Keratinocyte (primary cell): ENCODE measurements at places on chromosomes 16 and 17. TPM values are rescaled to one million over a fixed set of nuclear protein-coding genes. Genes with fewer than 3 reads are reported as not detected.
A peak's percentile ranks its signal among the peaks of the same experiment; 100 is the strongest.

GRCh38 chr17:5033352-5034015 lies 1.7 kb downstream of the SLC52A1 start:
- no peak for DNase-seq

DNA sequence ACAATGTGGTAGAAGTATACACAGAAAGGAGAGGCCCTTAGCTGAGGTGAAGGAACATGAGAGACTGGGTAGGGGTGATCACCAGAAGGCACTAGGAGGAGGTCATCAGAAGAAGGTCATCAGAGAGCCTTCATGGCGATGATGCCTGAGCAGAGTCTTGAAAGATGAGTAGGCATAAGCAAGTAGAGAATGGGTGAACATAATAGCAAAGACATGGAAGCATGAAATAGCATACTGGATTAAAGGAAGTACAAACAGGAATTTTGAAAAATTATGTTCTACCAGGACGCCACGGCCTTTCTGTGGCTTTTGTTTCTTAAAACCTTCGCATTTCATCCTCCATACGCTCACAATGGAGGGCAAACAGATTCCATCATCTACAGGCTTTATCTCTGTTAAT lies 2.9 kb downstream of the IKZF3 start:
- no peak for DNase-seq

GRCh38 chr17:17134957-17135333 lies 71.2 kb downstream of the PLD6 start:
- DNase-seq, result no peak

DNA sequence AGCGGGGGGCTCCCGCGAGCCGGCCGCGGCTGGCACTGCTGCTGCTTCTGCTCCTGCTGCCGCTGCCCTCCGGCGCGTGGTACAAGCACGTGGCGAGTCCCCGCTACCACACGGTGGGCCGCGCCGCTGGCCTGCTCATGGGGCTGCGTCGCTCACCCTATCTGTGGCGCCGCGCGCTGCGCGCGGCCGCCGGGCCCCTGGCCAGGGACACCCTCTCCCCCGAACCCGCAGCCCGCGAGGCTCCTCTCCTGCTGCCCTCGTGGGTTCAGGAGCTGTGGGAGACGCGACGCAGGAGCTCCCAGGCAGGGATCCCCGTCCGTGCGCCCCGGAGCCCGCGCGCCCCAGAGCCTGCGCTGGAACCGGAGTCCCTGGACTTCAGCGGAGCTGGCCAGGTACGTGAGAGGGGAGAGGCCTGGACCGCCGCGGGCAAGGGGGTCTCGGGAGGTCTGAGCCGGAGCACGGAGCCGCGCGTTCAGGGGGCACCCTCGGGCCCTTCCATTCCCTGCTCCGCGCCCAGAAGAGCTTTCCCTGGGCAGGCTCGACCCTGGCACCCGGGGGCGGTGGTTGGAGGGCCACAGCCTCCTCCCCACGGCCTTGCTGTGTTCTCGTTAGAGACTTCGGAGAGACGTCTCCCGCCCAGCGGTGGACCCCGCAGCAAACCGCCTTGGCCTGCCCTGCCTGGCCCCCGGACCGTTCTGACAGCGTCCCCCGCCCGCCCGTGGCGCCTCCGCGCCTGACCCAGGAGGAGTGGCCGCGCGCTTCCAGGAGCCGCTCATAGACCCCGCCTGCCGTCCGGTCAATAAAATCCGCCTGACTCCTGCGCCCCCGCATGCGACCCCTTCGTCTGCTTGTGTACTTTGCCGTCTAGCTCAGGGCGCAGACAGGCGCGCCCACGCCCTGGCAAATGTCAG lies 591 bp downstream of the NPW start:
- DNase-seq, result no peak

- DNase-seq, result no peak
These were observed 120.6 kb downstream of the IRF8 start for GRCh38 chr16:86019446-86020047.

DNA sequence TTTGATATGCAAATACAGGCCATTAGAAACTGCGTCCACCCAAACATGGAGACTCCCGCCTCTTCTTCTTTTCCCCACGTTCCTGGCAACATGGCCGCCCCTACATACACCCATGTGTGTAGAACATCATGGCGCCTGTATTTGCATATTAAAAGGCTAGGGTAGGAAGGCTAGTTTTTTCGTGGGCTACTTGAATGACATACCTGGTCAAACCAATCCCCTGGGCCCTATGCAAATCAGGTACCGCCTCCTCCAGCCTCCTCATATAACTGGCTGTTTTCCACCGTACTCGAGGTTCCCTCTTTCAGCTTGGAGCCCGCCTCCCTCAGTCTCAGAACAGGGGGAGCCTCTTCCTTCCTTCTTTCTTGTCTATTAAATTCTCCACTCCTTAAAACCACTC lies 840 bp upstream of the CD300LB start:
- no peak for DNase-seq

DNA sequence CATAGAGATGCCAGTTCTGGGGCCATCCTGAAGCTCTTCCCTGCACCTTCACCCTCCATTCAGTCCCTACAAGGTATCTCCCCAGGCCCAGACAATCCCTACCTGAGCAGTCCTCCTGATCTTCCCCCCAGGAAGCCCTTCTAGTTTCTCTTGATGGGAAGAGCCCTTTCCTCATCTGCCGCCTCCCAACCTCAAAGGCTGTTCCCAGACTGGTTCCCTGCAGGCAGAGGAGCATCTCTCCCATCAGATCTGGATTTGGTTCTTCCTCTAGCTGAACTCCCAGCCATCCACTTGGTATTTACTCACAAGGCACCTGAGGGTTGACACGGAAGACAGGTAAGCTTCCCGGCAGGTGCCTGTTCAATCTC lies 24.6 kb upstream of the PHB1 start:
- no peak for DNase-seq

- no peak for DNase-seq
These were observed 58.2 kb downstream of the MYH11 start for GRCh38 chr16:15798671-15799070.

- no peak for DNase-seq
These were observed 29.6 kb upstream of the PVALEF start for GRCh38 chr17:81135505-81136278.

DNA sequence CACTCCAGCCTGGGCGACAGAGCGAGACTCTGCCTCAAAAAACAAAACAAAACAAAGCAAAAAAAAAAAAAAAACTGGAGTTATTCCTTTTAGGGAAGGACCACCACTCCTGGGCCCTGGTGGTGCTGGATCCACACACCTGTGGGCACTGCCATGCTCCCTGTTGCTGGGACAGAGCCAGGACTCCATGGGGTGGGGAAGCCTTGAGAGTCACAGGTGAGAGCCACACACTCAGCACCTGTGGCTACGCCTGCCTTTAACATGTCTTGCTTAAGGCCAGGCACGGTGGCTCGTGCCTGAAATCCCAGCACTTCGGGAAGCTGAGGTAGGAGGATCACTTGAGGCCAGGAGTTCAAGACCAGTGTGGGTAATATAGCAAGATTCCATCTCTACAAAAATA lies 18.3 kb downstream of the PDIA2 start:
- no peak for DNase-seq

- no peak for DNase-seq
These were observed 9.1 kb upstream of the MSL1 start for GRCh38 chr17:40112718-40113109.

DNA sequence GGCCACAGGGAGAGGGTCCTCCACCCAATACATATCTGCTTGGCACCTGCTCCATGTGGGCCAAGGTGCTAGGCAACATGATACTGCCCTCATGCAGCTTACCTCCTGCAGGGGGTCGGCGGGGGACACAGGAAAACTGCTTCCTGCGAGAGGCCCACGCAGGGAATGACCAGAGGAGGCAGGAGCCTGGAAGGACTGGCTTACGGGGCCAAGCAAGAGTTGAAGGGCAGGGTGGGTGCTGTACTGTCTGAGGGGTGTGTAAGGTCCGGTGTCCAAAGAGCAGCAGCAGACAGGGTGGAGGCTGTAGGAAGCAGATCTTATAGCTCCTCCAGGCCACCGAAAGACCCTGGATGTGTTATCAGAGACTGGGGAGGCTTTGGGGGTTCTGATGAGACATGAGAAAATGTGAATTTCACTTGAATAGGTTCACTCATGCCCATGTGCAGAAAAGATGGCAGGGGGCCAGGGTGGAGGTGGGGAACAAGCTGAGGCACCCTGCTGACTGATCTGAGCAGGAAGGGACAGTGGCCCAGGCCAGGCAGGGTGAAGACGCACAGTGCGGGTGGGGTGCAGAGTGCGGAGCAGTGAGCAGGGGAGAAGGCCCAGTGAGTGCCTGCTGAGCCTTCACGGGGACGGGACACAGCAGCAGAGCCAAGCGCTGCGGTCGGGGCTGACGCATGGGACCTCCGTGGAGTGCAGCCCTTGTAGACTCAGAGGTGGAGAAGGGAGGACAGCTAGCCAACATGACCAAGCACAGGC lies 8.3 kb downstream of the FLCN start:
- no peak for DNase-seq

DNA sequence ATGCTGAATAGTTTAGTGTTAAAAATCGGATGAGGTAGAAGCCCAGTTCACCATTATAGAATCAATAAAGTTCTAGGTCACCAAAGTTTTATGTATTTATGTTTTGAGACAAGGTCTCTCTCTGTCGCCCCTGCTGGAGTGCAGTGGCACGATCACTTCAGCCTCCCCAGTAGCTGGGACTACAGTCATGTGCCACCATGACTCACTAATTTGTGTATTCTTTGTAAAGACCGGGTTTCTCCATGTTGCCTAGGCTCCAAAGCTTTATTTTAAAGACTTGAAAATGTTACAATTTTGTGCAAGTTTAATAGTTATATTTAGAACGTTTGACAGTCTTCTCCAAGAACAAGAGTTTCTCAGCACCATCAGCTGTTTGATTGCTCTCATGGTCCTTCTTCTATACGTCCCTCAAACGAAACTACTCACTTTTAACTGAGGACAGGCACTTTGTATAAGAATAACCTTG lies 32.1 kb downstream of the NDE1 start:
- peak; percentile 28 for DNase-seq

DNA sequence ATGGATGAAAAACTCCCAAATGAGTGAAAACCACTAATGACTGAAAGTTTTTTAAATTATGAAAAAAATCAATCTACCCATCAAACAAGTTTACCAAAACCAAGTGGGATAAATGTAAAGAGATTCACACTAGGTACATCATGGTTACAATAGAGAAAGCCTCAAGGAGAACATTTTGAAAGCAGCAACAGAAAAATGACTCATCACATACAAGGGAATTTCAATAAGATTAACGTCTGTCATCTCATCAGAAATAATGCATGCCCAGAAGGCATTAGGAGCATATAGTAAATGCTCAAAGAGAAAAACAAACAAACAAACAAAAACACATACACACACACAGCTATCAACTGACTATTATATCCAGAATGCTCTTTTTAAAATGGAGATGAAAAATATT lies 261.8 kb upstream of the KIF2B start:
- no peak for DNase-seq

DNA sequence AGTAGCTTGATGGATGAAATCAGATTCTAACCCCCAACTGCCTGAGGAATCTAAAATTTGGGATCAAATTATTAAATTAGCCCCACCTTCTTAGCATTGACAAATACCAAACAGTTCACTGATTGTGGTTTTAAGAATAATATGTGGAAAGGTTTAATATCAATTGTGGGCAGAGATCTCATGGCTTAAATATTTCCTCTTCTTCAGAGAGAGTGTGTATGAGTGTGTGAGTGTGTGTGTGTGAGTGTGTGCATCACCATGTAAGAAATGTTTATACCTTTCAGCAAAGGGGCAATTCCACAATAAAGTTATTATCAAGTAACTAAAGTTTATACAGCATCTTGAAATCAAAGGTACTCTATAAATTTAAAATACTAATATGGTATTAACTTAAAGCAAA lies 3.2 kb downstream of the SMURF2 start:
- no peak for DNase-seq

DNA sequence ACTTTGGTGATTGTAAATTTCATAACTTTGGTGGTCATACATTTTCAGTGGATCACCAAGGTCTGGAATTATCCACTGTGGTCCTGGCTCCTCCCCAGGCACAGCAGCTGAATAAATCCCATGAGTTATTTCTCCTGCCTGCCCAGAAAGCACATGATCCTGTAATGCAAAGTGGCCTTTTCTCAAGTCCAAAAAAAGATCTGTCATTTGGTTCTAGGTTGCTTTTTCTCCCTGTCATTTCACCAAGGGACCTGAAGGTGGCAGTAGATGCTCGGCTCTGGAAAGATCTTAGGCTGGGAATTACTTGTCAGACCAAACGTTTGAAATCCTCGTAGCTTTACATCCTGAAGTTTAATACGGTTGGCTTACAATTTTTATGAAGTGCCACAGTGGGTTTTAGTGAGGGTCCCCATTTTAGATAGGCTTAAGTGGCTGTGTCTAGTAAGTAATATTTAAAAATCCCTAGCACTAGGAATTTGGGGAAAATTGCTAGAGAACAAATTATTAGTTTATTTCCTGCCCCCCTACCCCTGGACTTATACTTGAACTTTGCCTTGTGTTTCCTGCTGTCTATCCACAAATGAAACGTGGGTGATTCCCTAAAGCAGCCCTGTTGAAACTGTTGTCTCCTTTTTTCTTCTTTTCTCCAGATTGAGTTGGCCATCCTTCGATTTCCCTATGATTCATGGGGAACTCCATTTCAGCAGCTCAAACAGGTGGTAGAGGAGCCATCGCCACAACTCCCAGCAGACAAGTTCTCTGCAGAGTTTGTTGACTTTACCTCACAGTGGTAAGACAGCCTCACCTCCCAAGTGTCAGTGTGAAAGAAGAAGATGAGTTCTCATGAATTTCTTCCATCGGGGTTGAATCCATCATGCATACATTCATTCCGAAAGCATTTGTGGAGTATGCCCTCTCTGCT lies 111.7 kb downstream of the MAP2K6 start:
- no peak for DNase-seq

- no peak for DNase-seq
These were observed 15.4 kb downstream of the TBX4 start for GRCh38 chr17:61467416-61468262.

- no peak for DNase-seq
These were observed 889 bp downstream of the MBTD1 start for GRCh38 chr17:51258756-51259563.

GRCh38 chr16:20409398-20410120 lies at the start of gene ACSM5:
TSS of gene ACSM5 (plus strand) at chr16:20409534. CDS start at chr16:20411485, 1,951 bp downstream.
- DNase-seq, result no peak

- DNase-seq, result no peak
These were observed 119.2 kb upstream of the CCL2 start for GRCh38 chr17:34135841-34136240.

GRCh38 chr17:43085474-43085873 lies 39.7 kb downstream of the BRCA1 start:
- DNase-seq, result no peak

CLEC10A gene
- not detected in 3 replicates for polyA plus RNA-seq

SLFN12L gene
- polyA plus RNA-seq, result 0.05 to 0.09 TPM (median 0.06 TPM) in 3 replicates

ITGB3 gene
- not detected in 3 replicates for polyA plus RNA-seq

CHST4 gene
- polyA plus RNA-seq, result 0.14 TPM in 3 replicates

RAC3 gene
- polyA plus RNA-seq, result 10.2 to 23.0 TPM (median 12.3 TPM) in 3 replicates

KRT15 gene
- polyA plus RNA-seq, result 505 to 838 TPM (median 729 TPM) in 3 replicates

DYNC1LI2 gene
- 53.0 to 66.0 TPM (median 55.5 TPM) in 3 replicates for polyA plus RNA-seq
